Smooth muscle cell of the pulmonary artery (primary cell): ENCODE measurements at places on chromosomes 16 and 17. TPM values are rescaled to one million over a fixed set of nuclear protein-coding genes. Genes with fewer than 3 reads are reported as not detected.

Gene HBQ1
- total RNA-seq, result not detected in 2 replicates

Gene TSPOAP1
- 0.13 and 0.20 TPM in 2 replicates for total RNA-seq

Gene TEX19
- total RNA-seq, result 0.07 TPM in 1 of 2 replicates, not detected in the other

Gene DNAI2
- not detected in 2 replicates for total RNA-seq

Gene CD300H
- total RNA-seq, result not detected in 2 replicates

Gene HOXB13
- total RNA-seq, result not detected in 2 replicates

Gene OR3A3
- 0.10 TPM in 1 of 2 replicates, not detected in the other for total RNA-seq

Gene MT1B
- total RNA-seq, result not detected in 2 replicates

Gene UNC45B
- not detected in 2 replicates for total RNA-seq

Gene ABCC3
- total RNA-seq, result 18.2 and 29.7 TPM in 2 replicates

Gene CCL5
- total RNA-seq, result 0.07 TPM in 1 of 2 replicates, not detected in the other

Gene LRRC46
- 0.10 and 0.20 TPM in 2 replicates for total RNA-seq

Gene P2RX5
- total RNA-seq, result 0.85 and 7.1 TPM in 2 replicates

Gene ENDOV
- 28.3 and 35.6 TPM in 2 replicates for total RNA-seq

Gene PROCA1
- total RNA-seq, result 0.85 and 1.6 TPM in 2 replicates

Gene BRICD5
- 1.2 and 2.2 TPM in 2 replicates for total RNA-seq

Gene UTS2R
- total RNA-seq, result not detected in 2 replicates

Gene PLK1
- 3.7 and 9.8 TPM in 2 replicates for total RNA-seq

Gene SMARCD2
- total RNA-seq, result 61.6 and 64.3 TPM in 2 replicates

Gene CCL11
- not detected in 2 replicates for total RNA-seq

Gene DYNLL2
- total RNA-seq, result 26.0 and 28.5 TPM in 2 replicates

Gene PRSS36
- 0.59 and 0.73 TPM in 2 replicates for total RNA-seq

Gene RNF222
- total RNA-seq, result not detected in 2 replicates

Gene GAS7
- 0.63 and 10.0 TPM in 2 replicates for total RNA-seq

Gene CES4A
- 0.99 and 1.8 TPM in 2 replicates for total RNA-seq

Gene SLC13A2
- not detected in 2 replicates for total RNA-seq

Gene CMTM4
- 24.0 and 31.8 TPM in 2 replicates for total RNA-seq

Gene CDRT15L2
- total RNA-seq, result not detected in 2 replicates

Gene GPATCH8
- total RNA-seq, result 16.8 and 19.3 TPM in 2 replicates

Gene CDK10
- total RNA-seq, result 32.4 and 42.5 TPM in 2 replicates

Gene KRT39
- total RNA-seq, result not detected in 2 replicates

Gene ADGRG3
- total RNA-seq, result not detected in 2 replicates

Gene XPO6
- 105 and 129 TPM in 2 replicates for total RNA-seq

Gene OTOP2
- not detected in 2 replicates for total RNA-seq

Gene RNF112
- total RNA-seq, result 1.6 and 5.0 TPM in 2 replicates

Gene TP53TG3C
- total RNA-seq, result not detected in 2 replicates

Gene CLEC10A
- not detected in 2 replicates for total RNA-seq

Gene HSD11B2
- total RNA-seq, result 0.20 TPM in 1 of 2 replicates, not detected in the other

Gene BEAN1
- 0.07 and 0.13 TPM in 2 replicates for total RNA-seq

Gene KRTAP4-11
- total RNA-seq, result not detected in 2 replicates

Gene DCAKD
- total RNA-seq, result 41.4 and 42.2 TPM in 2 replicates

Gene PRDM7
- not detected in 2 replicates for total RNA-seq

Gene RNF227
- 4.0 and 6.9 TPM in 2 replicates for total RNA-seq

Gene SNN
- 16.2 and 16.8 TPM in 2 replicates for total RNA-seq

Gene KRTAP4-1
- total RNA-seq, result not detected in 2 replicates

Gene PLEKHG4
- 34.1 and 51.4 TPM in 2 replicates for total RNA-seq

Gene TMEM204
- total RNA-seq, result 18.9 and 20.5 TPM in 2 replicates

Gene NPIPB9
- 0.72 and 1.7 TPM in 2 replicates for total RNA-seq

Gene TAC4
- not detected in 2 replicates for total RNA-seq

Gene ASGR1
- total RNA-seq, result 0.26 and 0.43 TPM in 2 replicates

Gene IRX3
- 0.10 and 1.8 TPM in 2 replicates for total RNA-seq

Gene AHSP
- not detected in 2 replicates for total RNA-seq

Gene NLRC3
- under 0.01 and 0.07 TPM in 2 replicates for total RNA-seq

Gene SPATA20
- total RNA-seq, result 57.2 and 57.9 TPM in 2 replicates

Gene TMIGD1
- not detected in 2 replicates for total RNA-seq

Gene MRM3
- 13.4 and 13.6 TPM in 2 replicates for total RNA-seq

Gene TBC1D26
- total RNA-seq, result 0.30 and 0.39 TPM in 2 replicates

Gene TMEM235
- not detected in 2 replicates for total RNA-seq

Gene TBC1D3L
- 2.7 and 8.2 TPM in 2 replicates for total RNA-seq
